ENCODE measurements at places on chromosomes 11 and 22.

DNA sequence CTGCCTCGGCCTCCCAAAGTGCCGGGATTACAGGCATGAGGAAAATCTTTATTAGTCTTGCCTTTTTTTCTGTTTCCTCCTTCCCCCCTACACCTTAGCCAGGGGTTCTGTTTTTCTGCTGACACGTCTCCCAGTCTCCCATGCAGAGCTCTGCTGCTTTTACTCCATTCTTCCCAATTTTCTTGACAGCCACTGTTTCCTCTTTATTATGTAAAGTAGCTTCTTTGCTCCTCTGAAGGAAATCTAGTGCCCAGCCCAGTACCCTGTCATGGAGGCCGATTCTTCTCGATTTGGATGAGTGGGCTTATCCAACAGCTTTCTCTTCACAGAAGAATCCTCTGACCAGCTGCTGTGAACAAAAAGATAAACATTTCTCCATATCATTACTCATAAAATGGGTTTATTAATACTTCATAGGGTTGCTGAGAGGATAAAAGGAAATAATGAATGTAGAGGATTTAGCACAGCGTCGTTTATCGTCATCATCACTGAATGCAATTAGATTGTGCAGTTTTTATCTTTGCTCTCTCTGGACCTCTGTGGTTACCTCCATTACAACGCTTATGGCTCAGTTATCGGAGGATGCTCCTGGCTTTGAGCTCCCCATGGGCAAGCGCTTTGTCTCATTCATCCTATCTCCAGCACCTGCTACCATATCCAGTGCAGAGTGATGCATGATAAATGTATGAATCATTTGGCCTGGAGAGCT is 375.6 kb upstream of the C11orf87 start:
- DNase-seq: no peak

GRCh38 chr11:124582565-124582964 is 12.8 kb downstream of the OR8A1 start:
- no peak for DNase-seq

- no peak for DNase-seq
These were observed 84.0 kb downstream of the DHCR7 start for GRCh38 chr11:71364176-71364671.

- no peak for DNase-seq
These were observed 6.5 kb downstream of the PIM3 start for GRCh38 chr22:49966774-49967705.

GRCh38 chr11:1482581-1483444 is 3.8 kb downstream of the MOB2 start:
- no peak for DNase-seq

GRCh38 chr11:118267486-118267885 is 3.4 kb upstream of the MPZL2 start:
- DNase-seq: no peak

Measured in stimulated activated CD4-positive, alpha-beta T cell treated with anti-CD3 and anti-CD28 coated beads, Interleukin-2, amount 100 ng/mL, for 4 hours (primary cell).